ENCODE measurements at places on chromosomes 12 and 14. TPM values are rescaled to one million over a fixed set of nuclear protein-coding genes. Genes with fewer than 3 reads are reported as not detected.

- no peak for DNase-seq
Measured at GRCh38 chr14:38500125-38500524, 244.2 kb upstream of the CLEC14A start.

GRCh38 chr12:28409892-28410291, 219.6 kb downstream of the CCDC91 start:
- DNase-seq = no peak

GRCh38 chr12:30218073-30218472, 434.3 kb upstream of the TMTC1 start:
- no peak for DNase-seq

GRCh38 chr12:108612788-108613282, 15.0 kb upstream of the TMEM119 start:
- no peak for DNase-seq

DNA sequence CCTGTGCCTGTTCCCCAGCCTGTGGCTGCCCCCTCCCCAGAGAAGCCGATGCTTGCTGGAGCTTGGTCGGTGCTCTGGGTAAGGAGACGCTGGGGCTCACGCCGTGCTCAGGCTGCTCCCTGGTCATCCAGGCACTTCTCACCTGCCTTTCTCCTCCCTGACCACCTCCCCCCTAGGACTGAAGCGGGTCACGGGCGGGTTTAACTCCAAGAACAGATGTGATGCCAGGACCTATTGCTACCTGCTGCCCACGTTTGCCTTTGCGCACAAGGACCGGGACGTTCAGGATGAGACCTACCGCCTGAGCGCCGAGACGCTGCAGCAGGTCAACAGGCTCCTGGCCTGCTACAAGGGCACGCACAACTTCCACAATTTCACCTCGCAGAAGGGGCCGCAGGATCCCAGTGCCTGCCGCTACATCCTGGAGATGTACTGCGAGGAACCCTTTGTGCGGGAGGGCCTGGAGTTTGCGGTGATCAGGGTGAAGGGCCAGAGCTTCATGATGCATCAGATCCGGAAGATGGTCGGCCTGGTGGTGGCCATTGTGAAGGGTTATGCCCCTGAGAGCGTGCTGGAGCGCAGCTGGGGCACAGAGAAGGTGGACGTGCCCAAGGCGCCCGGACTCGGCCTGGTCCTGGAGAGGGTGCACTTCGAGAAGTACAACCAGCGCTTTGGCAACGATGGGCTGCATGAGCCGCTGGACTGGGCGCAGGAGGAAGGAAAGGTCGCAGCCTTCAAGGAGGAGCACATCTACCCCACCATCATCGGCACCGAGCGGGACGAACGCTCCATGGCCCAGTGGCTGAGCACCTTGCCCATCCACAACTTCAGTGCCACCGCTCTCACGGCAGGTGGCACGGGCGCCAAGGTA, 8.4 kb upstream of the EP400 start:
- no peak for DNase-seq

DNA sequence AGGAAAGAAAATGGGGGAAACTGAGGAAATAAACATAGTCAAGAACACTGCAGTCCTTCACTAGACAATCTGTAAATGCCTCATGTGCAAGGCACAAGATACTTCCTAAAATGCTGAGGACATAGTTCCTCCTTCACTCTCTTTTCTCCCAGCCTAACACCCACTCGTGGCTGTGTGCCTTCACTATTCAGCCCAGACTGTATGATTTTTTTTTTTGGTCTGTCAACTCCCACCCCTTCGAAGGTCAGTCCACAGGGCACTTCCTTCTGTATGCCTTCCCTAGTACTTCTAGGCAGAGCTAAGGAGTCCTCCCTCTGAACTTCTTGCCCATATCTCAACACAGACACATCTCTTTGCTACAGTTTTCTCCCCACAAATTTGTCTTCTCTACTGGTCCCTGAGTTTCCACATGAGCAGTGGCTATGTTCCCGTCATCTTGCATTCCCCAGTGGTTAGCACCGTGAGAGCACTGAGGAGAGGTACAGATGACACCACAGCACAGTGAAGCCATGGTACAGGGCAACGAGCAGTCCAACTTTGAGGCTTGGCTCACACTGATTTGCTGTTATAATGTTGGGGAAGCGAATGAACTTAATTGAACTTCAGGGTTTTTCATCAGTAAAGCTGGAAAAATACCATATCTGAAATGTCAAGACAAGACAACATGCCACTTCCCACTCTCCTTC, 24.1 kb upstream of the SYCP3 start:
- no peak for DNase-seq

DNA sequence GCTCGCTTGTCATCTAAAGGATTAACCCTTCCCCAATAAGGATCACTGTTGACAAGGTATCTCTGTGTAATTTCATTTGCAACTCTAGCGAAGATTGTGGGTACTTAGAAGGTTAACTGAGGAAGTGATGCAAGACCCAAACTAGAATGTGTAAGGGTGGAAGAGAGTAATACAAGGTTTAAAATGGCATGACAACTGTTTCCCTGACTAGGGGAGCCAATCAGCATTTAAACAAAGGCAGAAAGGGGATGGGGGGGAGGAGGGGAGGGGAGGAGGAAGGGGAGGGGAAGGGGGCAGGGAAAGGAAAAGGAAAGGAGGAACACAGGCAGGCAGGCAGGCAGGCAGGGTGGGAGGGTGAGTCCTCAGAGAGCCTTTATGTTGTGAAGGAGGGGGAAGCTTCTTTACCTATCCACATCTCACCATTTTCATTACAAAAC, 31.1 kb downstream of the NRDE2 start:
- no peak for DNase-seq

- DNase-seq = no peak
Measured at GRCh38 chr12:109621211-109621694, 47.7 kb downstream of the MVK start.

DNA sequence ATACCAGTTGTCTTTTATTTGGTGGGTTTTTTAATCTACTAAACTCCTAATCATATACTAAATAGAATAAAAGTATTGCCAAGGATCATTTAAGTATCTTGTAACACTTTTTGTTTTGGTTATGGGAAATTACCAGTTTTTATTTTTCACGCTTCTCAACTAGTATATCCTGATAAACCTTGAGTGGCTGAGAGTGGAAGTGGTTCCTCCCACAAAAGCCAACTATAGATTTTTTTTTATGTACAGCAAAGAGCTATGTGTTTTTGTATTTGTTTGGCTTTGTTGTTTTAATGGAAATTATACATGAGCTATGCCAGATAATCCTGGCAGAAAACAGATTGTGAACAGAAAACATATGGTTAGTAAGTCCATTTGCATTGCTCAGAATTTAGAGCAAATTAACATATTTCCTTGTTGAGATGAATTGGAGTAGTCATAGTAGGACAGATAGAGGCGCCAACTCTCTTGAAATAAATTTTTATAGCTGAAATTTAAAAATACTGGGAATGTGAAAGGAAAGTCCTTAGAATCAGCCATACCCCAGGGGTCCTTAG, 60.9 kb upstream of the PSMA6 start:
- DNase-seq = no peak

DNA sequence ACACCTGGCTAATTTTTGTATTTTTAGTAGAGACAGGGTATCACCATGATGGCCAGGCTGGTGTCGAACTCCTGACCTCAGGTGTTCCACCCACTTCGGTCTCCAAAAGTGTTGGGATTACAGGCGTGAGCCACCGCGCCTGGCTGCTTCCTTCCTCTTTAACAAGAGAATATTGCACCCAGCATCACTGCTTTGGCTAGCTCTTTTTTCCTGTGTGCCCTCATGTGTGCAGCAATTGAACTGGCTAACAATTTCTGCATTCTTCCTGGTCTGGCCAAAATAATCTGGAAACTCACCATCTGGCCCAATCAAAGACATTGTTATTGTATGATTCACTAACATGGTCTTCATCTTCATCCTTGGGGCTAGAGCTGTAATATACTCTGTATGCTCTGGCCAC, 2.7 kb upstream of the ASB8 start:
- DNase-seq = no peak

- DNase-seq = no peak
Measured at GRCh38 chr12:109717390-109718357, 4.0 kb downstream of the FAM222A start.

- no peak for DNase-seq
Measured at GRCh38 chr14:80364274-80364673, 153.0 kb upstream of the DIO2 start.

INHBC gene
- 0.14 TPM for total RNA-seq

SLC25A21 gene
- total RNA-seq = not detected

KRT2 gene
- total RNA-seq = not detected

TMCC3 gene
- total RNA-seq = 0.05 TPM

ARHGEF40 gene
- total RNA-seq = 0.16 TPM

ENDOU gene
- total RNA-seq = not detected

LTB4R gene
- 11.9 TPM for total RNA-seq
